ENCODE measurements at places on chromosomes 13 and 19.

GRCh38 chr19:18608102-18608804 is 1.7 kb upstream of the CRLF1 start:
- DNase-seq = no peak

DNA sequence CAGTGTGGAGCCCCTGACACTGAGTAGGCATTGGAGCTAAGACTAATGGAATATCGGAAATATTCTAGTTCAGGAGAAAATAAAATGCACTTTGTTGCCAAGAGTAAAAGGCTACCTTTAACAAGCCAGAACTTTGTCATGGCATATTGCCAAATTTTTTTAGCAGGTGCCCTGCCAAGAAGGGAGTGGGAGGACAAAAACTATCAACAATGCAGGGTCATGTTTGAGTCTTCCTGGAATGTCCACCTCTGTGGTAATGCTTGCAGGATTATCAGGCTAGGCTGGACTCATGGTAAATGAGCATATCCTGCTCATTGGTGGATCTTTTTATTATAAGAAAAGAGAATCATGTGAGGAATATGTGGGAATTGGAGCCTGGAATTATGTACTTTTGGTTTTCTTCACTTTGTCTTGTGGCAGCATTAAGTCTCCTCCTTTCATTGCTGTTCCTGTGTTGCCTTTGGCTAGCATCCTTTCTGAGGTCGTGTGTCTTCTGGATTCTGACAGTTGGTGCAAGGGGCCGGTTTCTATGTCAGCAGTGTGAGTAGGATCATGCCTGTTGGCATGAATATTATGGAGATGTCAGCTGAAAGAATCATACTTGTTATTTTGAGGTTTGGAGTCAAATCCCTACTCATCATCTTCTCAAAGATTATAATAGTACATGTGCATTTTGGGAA is 122.9 kb upstream of the SPRY2 start:
- DNase-seq = peak; percentile 43

- peak; percentile 63 for DNase-seq
Measured at GRCh38 chr19:33214596-33214995, 11.1 kb downstream of the SLC7A10 start.

GRCh38 chr13:80684217-80684991 is 343.5 kb upstream of the SPRY2 start:
- no peak for DNase-seq

DNA sequence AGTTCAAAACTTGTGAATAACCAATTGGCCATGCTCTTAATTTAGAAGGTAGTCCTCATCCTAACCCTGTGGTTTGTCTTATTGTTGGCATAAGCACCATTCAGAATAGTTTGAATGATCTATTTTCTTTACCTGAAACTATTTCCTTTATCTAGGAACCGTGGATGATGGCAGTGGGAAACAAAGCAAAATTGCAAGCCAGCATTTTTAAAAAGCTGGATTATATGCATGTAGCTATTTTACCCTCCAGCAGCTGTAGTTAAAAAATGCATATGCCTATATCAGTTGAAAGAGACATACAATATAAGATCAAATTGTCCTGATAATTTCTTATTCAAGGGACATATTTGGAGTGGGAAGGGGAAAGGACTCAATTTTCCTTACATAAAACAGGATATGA is 19.3 kb downstream of the ZNF613 start:
- no peak for DNase-seq

DNA sequence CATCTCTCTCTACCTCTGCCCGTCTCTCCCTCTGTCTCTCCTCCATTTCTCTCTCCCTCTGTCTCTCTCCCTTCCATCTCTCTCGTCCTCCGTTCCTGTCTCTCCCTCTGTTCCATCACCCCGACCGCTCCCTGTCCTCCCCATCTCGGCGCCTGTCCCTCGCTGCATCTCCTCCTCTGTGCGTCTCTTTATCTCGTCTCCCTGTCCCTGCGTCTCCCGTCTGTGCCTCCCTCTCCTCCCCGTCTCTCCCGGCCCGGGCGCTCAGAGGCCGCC is 4.6 kb downstream of the GRIN2D start:
- DNase-seq = no peak

GRCh38 chr13:112742583-112742982 is 52.7 kb downstream of the ATP11A start:
- DNase-seq = no peak

- no peak for DNase-seq
Measured at GRCh38 chr13:101209206-101209893, 207.0 kb downstream of the NALCN start.

DNA sequence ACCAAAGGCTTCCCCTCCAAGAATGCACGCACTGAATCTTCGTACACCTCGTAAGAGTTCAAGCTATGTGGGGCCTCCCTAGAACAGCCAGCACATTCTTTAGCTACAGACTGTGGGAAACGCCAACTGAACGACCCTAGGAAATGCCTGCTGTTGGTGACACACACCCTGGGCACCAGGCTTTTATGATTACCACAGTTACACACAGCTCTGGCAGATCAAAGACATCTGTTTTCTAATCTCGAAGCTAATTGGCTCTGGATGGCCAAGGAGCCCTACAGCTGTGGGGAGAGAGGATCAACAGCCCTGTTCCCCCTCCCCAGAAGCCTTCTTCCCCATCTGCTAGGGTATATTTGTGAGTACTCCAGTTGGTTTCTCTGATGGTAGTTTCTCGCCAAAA is 123.0 kb downstream of the COL4A1 start:
- no peak for DNase-seq
